ENCODE measurements at places on chromosomes 12 and 14.
A peak's percentile ranks its signal among the peaks of the same experiment; 100 is the strongest.

DNA sequence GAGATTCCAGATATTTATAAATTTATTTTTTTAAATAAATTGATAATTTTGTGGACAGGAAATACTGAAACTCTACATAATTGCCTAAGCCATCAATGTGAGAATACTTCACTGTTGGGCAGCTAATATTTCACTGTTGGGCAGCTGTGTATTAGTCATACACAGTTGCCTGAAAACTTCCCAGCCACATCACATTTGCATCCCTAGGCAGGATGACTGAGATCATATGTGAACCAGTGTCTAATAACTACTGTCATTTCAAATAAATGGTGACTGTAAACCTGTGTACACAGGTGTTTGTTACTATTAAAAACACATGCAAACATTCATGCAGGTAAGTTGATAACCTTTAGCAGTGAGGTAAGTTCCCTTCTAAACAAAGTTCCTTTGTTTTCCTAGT is 43.9 kb downstream of the TMTC3 start:
- no peak for DNase-seq

- no peak for DNase-seq
Measured at GRCh38 chr14:71621980-71622605, 310.1 kb upstream of the RGS6 start.

GRCh38 chr12:132847363-132848356 is 19.0 kb upstream of the GOLGA3 start:
- no peak for DNase-seq

GRCh38 chr12:45338272-45338671 is 122.4 kb downstream of the ANO6 start:
- DNase-seq, result no peak

DNA sequence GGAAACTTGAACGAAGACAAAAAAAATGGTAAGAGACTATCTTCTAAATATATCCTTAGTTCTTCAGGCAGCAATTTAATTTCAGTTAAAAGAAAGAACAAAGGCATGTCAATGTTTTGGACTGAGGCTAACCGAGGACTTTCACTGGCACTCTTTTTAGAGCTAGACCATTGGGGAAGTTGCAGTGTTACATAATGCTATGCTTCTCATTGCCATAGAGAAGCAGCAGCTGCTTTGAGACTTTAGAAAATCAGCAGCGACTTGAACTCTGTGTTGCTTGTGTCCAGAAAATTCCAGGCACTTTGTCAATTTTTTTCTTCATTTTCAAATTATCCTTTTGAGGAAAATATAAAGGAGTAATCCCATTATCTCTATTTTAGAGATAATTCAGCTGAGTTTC is 964.2 kb downstream of the NRXN3 start:
- no peak for DNase-seq

GRCh38 chr14:34857689-34858449 is 17.3 kb downstream of the BAZ1A start:
- DNase-seq, result no peak

- peak; percentile 11 for DNase-seq
Measured at GRCh38 chr12:109994401-109995175, 1.6 kb downstream of the GIT2 start.

DNA sequence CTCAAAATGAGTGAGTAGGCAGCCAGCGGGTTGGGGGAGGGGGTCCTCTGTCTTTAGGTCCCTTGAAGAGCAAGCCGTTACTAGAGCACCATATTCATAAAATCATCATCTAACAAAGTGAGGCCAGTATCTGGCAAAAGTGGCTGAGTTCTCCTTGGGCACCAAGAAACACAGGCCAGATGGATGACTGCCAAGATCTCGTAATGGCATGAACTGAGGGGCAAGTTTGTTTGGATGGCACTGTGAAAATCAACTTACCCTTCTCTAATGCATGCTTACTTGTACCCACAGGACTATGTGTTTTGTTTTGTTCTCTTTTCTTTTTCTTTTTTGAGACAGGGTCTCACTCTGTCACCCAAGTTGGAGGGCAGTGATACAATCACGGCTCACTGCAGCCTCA is 41.6 kb downstream of the GNPTAB start:
- no peak for DNase-seq

DNA sequence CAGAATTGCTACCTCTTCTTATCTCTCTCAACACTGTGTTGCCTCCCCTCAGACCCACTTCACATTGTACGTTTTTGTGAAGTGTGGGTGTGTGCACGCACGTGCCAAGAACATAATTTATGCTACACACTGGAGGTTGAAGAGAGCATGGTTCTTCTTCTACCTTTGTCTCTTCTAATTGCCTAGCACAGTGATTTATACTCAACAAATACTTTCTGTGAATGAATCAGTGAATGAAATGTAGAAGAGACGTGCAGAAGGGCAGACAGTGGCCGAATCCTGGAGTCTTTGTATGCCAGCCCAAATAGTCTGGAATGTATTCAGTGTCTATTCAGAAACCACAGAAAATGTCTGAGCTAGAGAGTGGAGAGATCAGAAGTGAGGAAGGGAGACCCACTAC is 4.6 kb upstream of the SAMD4A start:
- DNase-seq, result no peak

- DNase-seq, result peak; percentile 72
Measured at GRCh38 chr12:118103601-118104382, at the start of gene VSIG10. TSS of gene VSIG10 (minus strand) at chr12:118104011. CDS start at chr12:118103671, 340 bp downstream.

GRCh38 chr12:80752464-80752863 is 35.8 kb downstream of the MYF5 start:
- no peak for DNase-seq

GRCh38 chr14:31263485-31264133 is 56.0 kb upstream of the HECTD1 start:
- peak; percentile 85 for DNase-seq

GRCh38 chr12:5456030-5456429 is 24.1 kb downstream of the NTF3 start:
- no peak for DNase-seq

DNA sequence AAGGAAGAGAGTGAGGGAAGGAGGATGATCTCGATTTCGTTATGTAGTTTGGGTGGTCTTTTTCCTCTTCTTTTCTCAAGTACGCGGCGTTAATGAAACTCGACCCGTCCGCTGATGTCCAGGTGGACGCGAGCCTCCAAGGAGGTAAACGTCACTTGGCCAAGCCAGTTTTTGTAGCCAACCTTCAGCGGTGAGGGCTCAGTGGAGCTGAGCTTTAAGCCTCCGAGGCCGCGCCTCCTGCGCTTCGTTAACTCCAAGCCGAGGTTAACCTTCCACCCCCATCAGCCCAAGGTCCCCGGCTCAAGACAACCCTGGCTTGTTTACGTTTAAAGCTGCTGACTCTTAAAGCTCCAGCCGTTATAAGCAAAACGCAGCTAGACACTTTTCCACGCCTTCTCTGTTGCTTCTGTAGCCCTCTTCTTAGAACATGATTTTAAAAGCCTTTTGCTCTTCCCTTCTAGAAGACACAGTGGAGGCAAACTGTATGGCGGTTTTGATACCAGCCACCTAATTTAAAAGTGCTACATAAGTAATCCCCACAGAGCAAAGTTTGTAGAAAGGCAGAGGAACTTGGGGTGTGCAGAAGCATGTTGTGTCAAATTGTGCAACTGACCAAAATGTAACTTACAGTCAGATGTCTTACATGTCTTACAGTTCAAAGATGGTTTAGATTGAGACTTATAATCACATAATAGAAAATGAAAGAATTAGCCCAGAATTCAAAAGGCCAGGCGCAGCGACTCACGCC is 923 bp upstream of the ITPR2 start:
- no peak for DNase-seq

- DNase-seq, result no peak
Measured at GRCh38 chr12:76782526-76782925, 18.6 kb downstream of the ZDHHC17 start.

- DNase-seq, result no peak
Measured at GRCh38 chr12:14989790-14990189, 16.9 kb downstream of the PDE6H start.

- DNase-seq, result no peak
Measured at GRCh38 chr14:100785338-100785615, 40.6 kb upstream of the MEG3 start.

GRCh38 chr12:120263748-120264085 is 1.8 kb downstream of the PXN start:
- DNase-seq, result no peak

- DNase-seq, result no peak
Measured at GRCh38 chr12:126667339-126667738, 1599.6 kb upstream of the TMEM132C start.

Measured in SW 1271 (cell line).